ENCODE measurements at places on chromosomes 5 and 9.

DNA sequence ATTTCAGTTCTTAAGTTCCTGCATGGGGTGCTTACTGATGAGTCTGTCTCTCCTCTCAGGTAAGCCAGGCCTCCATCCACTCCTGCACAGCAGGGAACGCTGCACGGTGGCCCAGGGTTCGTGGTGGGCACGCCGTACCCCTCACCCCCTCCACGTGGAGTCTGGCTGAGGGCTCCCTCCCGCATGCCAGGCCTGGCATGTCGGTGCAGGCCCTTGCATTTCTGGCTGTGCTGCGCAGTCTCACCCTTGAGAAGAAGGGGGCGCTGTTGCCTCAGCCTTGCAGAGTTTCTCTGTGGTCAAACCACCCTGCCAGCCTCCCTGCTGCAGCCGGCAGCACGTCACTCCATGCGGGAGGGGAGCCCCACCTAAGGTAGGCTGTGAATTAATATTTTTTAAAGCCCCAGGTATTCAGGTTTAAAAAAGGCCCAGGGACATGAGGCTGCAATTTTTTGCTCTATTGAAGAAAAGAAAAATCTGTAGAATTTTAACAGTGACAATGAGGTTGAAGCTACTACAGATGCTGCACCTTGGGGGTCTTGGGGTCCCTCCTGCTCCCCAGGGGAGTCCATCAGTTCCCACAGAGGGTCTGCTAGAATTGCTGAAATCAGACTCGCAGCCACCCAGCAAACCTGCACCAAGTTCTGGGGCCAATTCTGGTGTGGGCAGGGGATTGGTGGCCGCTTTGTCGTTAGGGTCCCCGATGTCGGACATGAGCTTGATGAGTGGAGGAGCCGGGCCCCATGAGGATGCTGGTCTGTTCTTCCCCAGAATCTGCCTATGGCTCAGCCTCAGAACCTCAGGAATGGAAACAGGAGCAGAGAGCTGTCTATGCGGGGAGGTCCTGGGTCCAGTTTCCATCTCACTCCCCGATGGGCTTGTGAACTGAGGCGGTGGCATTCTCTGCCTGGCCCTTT is 52.6 kb downstream of the TENT4A start:
- DNase-seq, result peak; percentile 75

DNA sequence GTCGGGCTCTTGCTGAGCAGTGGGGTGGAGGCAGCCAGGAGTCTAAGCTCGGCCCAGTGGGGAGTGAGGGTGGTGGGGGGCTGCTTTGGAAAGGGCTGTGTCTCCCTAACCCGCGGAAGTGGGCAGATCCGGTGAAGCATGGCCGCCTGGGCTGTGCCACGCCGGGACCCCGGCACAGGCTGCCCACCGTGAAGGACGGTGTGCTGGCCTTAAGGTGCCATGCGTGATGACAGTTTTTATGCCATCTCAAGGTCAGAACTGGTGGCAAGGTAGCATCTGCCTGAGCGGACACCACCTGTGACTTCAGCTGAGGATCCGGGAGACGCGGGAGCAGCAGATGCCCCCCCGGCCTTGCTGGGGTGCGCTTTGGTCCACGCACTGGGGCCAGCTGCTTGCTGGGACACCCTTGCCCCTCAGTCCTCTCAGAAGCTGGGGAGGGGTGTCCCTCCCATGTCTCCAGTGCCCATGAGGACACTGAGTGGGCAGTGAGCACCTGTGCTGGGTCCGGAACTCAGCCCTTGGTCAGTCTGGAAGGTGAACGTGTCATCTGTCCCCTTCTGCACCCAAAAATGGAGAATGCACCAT is 53.9 kb downstream of the AHRR start:
- no peak for DNase-seq

DNA sequence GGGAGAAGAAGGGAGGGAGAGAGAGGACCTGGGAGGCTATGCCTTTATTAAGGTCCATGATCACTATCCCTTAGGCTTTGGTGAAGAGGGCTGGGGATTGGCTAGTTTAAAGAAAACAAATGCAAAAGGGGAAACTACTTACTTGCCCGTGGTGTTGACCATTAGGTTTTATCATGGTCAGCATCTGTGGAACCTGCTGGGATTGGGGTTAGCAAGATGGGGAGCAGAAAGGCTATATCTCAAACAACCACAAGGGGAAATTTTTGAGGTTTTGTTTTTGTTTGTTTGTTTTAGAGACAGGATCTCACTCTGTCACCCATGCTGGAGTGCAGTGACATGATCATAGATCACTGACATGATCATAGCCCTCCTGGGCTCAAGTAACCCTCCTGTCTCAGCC is 9.0 kb upstream of the RAD23B start:
- DNase-seq, result no peak

GRCh38 chr9:92327283-92327850 is 1.6 kb downstream of the CENPP start:
- DNase-seq, result no peak

DNA sequence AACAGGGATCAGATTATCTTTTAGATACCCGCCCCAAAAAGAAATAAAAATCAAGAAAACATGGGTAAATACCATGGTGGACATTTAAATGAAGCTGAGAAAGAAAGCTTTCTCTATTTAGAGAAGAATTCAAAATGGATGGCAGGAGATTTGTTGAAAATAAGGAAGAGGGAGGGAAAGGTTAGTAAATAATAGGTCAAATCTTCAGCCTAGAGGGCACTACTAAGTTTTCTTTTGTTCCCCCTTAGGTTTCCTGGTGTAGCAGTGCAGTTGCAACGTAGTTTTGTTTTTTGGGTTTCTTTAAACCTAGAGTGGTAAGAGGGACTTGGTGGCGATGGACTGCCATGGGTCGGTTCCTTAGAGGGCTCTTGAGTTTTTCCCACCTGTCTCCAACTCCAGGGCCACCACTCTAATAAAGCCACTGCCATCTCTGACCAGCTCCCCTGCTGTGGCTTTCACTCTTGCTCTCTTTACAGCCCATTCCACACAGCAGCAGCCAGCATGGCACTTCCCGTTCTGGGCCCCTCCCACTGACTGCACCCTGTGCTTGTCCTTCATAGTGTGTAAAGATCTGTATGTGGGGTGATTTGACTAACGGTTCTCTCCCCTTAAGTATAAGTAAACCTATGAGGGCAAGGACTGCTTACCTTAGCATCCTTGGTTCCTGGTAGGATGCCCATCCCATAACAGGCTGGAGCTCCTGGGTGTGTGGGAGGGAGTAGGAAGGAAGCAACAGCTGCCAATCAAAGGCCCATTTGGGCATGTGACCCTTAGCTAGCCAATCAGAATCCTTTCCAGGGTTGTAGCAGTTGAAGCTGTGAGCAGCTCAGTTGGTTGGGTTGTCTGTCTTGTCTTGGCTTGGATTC is 118.3 kb downstream of the SLC1A3 start:
- DNase-seq, result no peak

DNA sequence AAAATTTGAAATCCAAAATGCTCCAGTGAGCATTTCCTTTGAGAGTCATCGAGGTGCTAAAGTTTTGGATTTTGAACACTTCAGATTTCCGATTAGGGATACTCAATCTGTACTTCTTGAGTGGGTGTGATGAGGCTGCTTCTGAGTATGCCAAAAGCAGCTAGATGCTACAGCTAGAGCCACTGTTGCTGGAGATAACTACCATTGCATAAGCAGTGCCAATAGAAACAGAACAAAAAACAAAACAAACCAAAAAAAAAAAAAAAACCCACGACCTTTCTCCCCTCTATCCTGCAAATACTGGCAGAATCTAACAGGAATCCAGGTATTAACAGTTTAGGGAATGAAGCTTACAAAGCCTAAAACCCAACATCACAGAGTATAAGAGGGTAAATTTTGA is 43.5 kb downstream of the PKD2L2 start:
- no peak for DNase-seq

Data from adipocyte (in vitro differentiated cells).